Urinary bladder (tissue), 4 donors: ENCODE measurements at places on chromosomes 13 and 19. TPM values are rescaled to one million over a fixed set of nuclear protein-coding genes. Genes with fewer than 3 reads are reported as not detected.

- no peak for DNase-seq
Measured at GRCh38 chr19:10356431-10356830, 17.0 kb upstream of the ICAM3 start.

DNA sequence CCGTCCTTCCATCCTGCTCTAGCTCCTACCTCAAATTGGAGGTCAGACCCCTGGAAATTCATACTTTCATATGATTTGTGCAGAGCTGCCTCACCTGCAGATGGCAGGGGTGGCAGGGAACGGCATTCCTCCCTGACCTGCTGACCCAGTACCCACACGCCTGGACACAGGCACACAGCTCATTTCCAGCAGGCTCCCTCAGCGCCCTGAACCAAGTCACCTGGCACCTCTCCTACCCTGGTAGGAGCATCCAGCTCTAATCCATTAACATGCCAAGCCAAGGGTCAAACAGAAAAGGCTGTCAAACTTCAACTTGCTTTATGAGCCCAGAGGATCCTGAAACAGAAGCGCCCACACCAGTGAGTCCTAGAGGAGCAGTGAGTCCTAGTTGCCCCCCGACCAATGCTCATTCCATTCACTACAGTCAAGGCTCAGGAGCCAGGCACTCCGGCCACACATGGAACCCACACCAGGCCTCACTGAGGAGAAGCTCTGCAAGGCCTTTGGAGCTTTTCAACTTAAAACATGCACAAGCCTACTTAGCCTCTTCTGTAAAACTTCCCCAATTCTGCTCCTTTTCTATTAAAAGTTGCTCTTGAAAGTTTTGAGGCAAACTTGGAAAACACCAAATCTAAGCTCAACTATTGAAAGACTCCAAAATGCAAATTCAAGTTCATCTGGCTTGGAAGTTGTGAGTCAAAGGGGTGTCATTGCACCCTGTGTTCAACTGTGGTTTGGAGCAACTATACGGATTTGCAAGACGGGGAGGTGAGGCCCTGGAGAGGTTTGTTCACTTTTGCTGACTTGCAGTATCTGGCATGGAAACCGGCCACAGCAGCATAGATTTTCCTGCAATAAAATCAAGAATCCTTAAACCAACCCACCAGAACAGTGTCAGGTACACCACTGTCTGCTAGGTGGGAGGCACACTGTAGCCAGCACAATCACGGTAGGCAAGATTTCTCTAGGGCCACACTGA is 96.7 kb downstream of the CRYL1 start:
- no peak for DNase-seq

DNA sequence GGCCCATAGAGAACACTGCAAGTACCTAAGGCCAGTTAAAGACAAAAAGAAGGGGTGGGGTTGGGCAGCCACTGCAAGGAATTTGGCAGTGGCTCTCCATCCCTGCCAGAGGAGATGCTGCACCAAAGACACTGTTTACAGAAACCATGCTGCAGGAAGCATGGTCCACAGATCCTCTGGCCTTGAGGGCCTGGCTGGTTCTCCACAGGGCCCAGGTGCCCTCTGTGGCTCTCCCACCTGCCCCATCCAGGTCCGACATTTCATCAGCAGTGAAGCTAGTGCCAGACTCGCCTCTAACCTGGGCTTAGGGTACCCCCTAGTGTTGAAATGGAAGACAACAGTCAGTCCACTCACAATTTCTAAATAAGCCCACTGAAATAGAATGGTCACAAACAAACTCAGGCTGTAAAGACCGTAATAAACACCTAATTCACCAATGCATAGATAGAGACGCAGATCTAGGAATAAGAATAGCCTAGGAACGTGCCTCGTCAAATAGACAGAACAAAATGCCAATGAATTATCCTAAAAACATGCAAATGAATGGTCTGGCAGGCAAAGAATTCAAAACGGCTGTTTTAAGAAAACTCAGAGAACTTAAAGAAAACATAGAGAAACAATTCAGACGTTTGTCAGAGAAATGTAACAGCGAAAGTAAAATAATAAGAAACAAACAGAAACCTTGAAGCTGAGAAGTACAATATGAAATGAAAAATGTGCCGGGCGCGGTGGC is 23.3 kb downstream of the LYPD4 start:
- DNase-seq = no peak

- DNase-seq = no peak
Measured at GRCh38 chr19:53010494-53010893, 3.2 kb upstream of the ERVV-1 start.

DNA sequence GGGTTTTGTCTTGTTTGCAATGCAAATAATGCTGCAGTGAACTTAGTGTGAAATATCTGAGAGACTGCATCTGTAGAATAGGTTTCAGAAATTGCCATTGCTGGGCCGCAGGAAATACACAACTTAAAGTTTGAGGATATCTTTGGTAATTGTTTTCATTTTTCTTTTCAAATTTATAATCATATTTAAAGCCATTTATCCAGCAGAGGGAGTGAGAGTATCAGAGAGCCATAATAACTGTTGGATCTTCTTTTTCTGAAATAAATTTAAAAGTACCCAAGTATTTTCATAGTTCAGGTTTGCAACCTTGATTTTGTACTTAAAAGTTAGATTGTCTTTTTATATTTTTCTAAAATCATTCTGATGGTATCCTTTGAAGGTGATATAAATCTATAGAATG is 99.4 kb downstream of the ZMYM2 start:
- no peak for DNase-seq

GRCh38 chr19:13729859-13730258 is 34.5 kb upstream of the MRI1 start:
- no peak for DNase-seq

DNA sequence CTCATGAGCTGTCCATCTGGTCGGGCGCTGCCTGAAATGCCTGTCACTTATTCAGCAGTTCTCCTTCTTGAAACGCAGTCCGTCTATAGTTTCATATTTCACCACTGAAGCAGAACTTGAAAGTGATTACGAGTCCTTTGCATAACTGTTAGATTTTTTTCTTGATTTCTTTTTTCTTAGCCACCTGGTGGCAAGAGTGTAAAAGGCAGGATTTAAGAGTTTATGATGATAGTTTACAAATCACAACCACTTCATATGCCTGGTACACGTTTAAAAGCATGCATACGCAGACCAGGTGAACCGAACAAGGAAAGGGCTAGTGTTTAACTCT is 45.8 kb downstream of the GGACT start:
- DNase-seq = no peak

DNA sequence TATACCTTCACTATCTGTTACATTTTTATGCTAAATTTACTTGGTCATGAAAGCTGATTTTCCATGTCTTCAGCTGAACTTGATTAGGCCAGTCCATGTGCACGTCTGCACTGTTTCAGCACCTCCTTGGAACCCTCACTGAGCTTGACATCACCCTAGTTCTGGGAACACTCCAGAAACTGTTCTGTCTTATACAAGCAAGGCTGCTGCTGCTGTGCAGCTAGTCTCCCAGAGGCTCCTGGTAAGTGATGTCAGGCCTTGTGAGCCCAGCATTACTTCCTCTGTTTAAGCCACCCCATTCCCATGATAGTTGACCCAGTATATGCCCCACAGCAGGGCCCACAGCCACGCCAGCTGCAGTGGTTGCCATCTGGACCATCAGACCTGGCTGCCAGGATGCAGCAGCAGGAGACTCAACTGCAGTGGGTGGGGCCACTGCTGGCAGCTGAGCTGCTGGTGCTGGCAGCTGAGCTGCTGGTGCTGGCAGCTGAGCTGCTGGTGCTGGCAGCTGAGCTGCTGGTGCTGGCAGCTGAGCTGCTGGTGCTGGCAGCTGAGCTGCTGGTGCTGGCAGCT is 90.5 kb upstream of the AKAP11 start:
- DNase-seq = no peak

DNA sequence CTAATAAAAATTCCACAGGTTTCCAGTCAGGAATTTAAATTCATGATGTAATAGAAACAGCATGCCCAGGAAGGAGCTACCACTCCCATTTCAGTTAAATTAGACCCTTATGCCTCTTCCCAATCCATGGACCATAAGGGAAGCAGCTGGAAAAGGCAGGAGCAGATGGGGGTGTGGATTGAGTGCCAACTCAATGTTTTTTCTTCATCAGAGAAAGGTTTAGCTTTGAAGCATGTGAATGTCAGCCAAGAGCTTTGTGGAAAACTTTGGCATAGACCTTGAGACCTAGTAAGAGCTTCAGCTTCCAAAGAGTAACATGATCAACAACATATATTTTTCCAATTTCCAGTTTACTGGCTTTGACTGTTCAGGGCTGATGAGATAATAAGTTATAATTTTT is 2139.9 kb downstream of the PCDH9 start:
- no peak for DNase-seq

GRCh38 chr19:49749055-49749716 is 13.9 kb downstream of the TSKS start:
- DNase-seq = no peak

GRCh38 chr13:60571571-60571970 is 174.6 kb downstream of the TDRD3 start:
- DNase-seq = no peak

DNA sequence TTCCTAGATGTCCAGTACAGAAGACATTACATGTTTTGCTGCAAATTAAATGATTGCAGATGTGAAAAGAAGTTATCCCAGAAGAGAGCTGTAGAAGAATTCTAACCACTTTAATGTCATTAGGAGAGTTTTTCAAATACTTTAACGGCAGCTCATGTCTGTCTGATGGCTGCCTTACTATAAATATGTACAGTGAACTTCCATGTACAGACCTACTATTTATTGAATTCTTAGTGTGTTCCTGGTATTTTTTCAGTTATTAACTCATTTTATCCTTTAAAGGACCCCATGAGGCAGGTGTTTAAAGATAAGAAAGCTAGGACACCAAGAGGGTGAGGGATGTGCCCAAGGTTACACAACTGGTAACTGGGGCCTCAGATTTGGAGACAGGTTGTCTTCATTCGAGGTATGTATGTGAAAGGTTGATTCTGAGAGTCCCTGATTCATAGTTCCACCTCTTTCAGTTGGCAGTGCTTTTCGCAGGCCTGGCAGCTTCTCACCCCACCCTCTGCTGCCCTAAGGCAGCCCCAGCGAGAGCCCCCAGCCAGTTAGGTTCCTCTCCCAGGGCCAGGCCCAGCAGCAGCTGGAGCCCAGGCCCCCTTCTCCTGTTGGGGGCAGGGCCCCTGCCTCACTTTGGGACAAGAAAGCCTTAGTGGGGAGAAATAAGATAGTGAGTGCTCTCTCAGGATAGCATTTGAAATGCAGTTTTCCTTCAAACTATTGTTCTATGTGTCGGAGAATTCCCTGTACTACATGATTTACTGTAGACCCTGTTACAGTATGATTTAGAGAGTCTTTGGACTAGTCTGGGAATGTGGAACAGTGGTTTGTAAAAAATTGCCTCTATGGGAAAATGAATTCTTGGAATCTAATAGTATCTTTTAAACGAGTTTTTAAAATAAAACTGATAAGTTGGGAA is 67.7 kb upstream of the TEX29 start:
- DNase-seq = no peak

DNA sequence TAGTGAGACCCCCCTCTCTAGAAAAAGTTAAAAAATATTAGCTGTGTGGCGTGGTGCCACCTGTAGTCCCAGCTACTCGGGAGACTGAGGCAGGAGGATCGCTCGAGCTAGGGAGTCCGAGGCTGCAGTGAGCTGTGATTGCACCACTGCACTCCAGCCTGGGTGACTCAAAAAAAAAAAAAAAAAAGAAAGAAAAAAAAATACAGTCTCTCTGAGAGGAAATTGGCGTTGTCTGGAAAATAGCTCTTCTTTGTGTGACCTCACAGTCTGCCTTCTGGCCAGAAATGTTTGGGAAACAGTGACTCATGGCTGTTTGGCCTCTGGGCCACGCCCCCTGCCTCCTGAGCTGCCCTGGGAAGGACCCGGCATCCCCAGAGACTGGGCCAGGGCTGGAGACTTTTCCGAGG is 10.7 kb downstream of the MARCHF2 start:
- DNase-seq = peak; percentile 50

HAUS5 gene
- total RNA-seq = 6.3 TPM

EBI3 gene
- 0.32 TPM for total RNA-seq

IRGC gene
- not detected for total RNA-seq

ATXN8OS gene
- total RNA-seq = not detected

CACNA1A gene
- total RNA-seq = 1.7 TPM

PDE4C gene
- total RNA-seq = 1.7 TPM

C13orf42 gene
- not detected for total RNA-seq

PRRG2 gene
- 1.6 TPM for total RNA-seq

TSHZ3 gene
- 25.9 TPM for total RNA-seq

ZNF528 gene
- 46.7 TPM for total RNA-seq

CPB2 gene
- total RNA-seq = not detected
